ENCODE measurements at places on chromosomes 2 and 18. TPM values are rescaled to one million over a fixed set of nuclear protein-coding genes. Genes with fewer than 3 reads are reported as not detected.

GRCh38 chr2:185130685-185131084, 532.4 kb downstream of the ZNF804A start:
- no peak for DNase-seq

TUBA3D gene
- not detected for total RNA-seq

- DNase-seq, result no peak
Measured at GRCh38 chr2:56390644-56391043, 206.9 kb downstream of the CCDC85A start.

DNA sequence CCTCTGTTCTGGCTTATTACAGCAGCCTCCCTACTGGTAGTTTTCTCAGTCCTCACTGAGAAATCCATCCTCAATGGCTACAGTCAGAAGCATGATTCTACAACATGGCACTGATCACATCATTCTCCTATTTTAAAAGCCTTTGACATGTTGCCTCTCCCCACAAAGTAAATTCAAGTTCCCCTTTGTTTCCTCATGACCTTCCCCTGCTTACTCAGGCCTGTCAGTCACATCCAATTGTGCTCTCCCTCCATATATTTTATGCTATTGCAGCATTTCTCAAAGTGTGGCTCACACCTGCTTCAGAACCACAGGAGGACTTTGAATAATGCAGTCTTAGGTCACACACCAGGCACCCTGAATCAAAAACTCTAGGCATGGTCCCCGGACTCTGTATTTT, 124.6 kb downstream of the SPOPL start:
- DNase-seq, result no peak

GRCh38 chr2:229378386-229378785, 107.3 kb upstream of the PID1 start:
- DNase-seq, result no peak

- no peak for DNase-seq
Measured at GRCh38 chr2:165528691-165529090, 59.2 kb downstream of the CSRNP3 start.

DNA sequence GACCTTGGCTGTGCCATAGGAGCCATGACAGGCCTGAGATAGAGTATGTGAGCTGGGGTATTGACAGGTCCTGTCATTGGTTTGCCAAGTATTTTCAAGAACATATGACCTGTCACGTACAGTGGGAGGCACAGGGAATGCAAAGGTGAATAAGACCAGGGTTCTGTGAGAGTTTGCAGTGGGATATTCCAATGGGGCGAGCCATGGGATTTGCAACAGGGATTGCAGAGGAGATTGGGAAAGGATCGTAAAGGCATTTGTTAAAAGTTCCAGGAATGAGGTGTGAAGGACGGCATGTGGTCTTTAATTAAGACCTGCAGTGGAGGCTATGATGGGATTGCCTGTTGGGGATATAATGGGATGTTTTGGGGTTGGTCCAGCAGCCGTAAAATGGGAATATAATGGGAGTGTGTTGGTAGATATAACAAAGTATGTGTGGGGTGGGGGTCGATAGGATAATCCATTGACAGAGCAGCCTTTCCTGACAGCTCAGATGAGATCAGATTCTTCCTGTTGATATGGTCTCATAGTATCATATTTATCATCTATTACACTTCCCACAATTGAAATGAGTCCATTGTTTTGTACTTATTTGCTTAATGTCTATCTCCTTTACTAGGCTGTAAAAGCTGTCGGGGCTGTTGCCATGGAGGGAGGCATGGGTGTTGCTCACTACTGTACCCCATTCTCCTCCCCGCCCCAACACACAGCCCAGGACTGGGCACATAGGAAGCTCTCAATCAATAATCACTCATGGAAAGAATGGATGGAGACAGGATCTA, 38.1 kb downstream of the PKDCC start:
- DNase-seq, result no peak

- no peak for DNase-seq
Measured at GRCh38 chr2:54644236-54644635, 79.2 kb upstream of the EML6 start.

LIMS3 gene
- total RNA-seq, result 0.24 TPM

ALPI gene
- total RNA-seq, result not detected

DNA sequence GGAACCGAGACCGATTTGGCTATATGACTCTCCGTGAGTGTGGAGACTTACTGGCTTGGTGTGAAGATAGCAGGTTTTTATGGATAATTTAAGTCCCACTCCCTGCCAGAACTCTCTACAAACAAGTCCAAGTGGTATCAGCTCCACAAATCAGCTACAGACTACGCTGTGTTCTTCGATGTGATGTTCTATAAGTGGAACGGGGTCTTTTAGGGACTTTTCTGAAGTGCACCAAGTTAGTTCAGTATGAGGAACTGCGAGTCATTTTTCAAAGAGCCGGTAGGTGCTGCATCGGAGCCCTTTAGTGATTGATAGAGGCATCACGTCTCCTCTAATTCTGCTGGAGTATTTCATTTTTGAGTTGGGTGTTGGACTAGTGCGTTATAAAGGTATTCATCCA, 107.1 kb downstream of the TSHZ1 start:
- no peak for DNase-seq

MTA3 gene
- total RNA-seq, result 26.2 TPM

GRCh38 chr18:65946777-65947176, 196.0 kb downstream of the CDH7 start:
- no peak for DNase-seq

NFATC1 gene
- total RNA-seq, result 52.6 TPM

DNA sequence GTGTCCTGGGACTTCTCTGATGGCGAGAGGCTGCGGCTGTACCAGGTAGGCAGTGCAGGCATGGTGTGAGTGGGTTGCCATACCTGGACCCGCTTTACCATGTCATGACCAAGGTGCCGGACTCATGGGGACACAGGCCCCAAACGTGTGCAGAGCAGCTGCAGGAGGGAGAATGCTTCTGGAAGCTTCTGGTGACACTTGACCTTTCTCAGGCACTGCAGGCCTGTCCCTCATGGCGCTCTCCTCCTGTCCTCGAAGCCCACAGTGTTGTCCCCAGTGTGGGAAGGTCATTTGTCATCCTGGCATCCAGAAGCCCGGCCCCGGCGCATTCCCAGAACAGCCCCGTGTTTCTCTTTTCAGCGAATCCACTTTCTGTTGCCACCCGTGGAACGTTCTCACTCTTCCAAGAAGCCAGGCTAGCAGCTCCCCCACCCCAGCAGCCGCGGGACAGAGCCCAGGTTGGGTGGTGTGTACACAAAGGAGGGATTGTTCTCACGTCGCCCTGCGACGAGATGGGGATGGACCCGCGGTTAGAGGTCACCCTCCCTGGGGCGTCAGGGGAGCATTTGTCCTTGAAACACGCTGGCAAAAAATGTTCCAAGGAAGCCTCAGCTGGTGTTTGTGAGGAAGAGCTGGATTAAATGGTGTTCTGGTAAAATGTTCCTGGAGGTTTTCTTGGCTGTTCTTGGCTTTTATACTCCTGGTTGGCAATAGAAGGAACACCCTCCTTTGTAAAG, 43.7 kb downstream of the SH3BP4 start:
- no peak for DNase-seq

POTEC gene
- total RNA-seq, result not detected

- no peak for DNase-seq
Measured at GRCh38 chr2:70069049-70069448, 18.2 kb upstream of the PCBP1 start.

- no peak for DNase-seq
Measured at GRCh38 chr18:2412281-2412680, 159.0 kb downstream of the METTL4 start.

DNA sequence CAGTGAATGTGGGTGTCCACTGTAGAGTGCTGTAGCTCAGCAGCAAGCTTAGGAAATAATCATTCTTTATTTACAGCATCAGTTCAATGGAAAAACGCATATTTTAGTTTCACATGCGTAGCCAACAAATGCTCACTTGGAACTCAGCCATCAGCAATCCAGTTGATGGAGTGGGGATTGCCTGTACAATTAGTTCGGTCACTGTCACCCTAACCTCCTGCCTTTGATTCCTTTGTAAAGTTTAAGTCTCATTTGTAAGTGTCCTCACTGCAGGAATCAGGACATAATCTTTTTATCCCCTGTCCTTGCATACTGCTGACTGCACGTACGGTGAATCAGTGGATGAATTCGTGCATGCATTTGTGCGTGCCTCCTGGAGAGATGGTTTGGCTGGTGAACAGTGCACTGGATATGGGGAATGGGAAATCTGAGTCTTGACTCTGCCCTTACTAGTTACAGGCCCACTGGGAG, 55.9 kb downstream of the RAB31 start:
- DNase-seq, result no peak

- DNase-seq, result no peak
Measured at GRCh38 chr2:178450524-178450773, 526 bp downstream of the PRKRA start.

GRCh38 chr2:9208875-9209274, 2.3 kb downstream of the ASAP2 start:
- DNase-seq, result no peak

- no peak for DNase-seq
Measured at GRCh38 chr2:104468846-104469245, 385.1 kb upstream of the POU3F3 start.

AFF3 gene
- 228 TPM for total RNA-seq

- no peak for DNase-seq
Measured at GRCh38 chr2:112529757-112530156, 12.5 kb upstream of the POLR1B start.

DNA sequence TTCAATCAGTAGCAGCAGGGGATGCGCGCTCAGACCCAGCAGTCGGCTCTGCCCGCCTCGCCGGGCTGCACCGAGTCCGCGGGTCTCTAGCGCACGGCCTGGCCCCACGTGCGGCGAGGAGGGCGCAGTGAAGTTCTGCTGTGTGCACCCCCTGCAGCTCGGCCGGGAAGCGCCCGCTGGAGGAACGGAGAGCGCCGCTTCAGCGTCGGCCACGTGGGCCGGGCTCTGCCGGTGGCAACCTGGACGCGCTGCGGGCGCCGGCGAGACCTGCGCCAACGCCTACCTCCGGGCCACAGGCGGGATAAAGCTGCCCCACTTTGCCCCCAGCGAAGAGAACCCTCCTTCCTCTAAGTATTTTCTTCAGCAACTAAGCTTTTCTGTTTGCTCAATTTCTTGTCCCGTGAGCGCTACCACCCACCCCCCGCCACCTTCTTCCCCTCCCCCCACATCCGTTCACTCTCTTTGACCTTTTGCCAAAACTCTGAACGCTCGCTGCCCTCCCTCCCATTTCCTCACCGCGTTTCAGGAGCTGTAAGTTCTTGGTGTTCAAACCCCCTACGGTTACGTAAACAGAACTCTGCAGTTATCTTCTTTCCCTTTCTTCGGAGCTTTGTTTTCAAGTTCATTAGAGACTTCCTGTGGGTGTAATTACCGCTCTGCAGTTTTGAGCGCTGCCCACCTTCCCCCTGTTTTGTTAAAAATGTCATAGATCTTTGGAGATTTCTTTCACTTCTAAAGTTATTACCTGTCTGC, 42.6 kb upstream of the EDAR start:
- DNase-seq, result peak; percentile 29

FER1L5 gene
- not detected for total RNA-seq

- no peak for DNase-seq
Measured at GRCh38 chr2:109318150-109318948, 189.3 kb downstream of the SH3RF3 start.

GRCh38 chr2:3422161-3422779, 42.8 kb downstream of the TRAPPC12 start:
- no peak for DNase-seq

GRCh38 chr2:190972846-190973245, 41.1 kb downstream of the STAT1 start:
- DNase-seq, result no peak

GRCh38 chr2:168212167-168212566, 35.2 kb downstream of the STK39 start:
- DNase-seq, result no peak

PLCD4 gene
- total RNA-seq, result 1.0 TPM

GRCh38 chr2:119253114-119253702, 29.6 kb downstream of the STEAP3 start:
- DNase-seq, result no peak

DNA sequence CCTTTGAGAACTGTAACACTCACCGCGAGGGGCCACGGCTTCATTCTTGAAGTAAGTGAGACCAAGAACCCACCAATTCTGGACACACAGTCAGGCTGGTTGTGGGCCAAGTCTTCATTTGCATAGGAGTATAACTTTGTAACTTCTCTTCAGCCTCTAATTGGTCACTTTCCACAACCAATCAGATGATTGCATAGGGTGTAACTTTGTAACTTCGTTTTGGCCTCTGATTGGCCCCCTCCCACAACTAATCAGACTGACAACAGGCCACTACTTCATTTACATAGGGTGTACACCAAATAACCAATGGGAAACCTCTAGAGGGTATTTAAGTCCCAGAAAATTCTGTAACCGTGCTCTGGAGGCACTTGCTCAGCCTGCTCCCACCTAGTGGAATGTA, 77.5 kb upstream of the TCF4 start:
- no peak for DNase-seq

- DNase-seq, result no peak
Measured at GRCh38 chr2:237729681-237730475, 68.7 kb upstream of the RBM44 start.

GRCh38 chr2:13009027-13009642, 292.4 kb downstream of the TRIB2 start:
- no peak for DNase-seq

DNA sequence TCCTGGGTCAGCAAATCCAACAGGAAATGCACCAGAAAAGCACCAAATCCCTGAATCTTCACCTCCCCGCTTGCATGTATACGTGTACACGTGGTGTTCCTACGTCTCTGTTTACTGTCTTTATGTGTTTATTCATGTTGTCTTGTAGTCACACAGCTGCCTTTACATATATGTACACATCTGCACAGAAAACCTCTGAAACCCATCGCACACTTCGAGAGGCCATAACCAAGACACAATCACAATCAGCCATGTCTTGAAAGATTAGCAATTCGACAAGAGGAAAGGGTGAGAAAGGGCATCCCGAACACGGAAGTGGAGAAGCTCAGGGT, 98.1 kb downstream of the PLB1 start:
- no peak for DNase-seq

DNA sequence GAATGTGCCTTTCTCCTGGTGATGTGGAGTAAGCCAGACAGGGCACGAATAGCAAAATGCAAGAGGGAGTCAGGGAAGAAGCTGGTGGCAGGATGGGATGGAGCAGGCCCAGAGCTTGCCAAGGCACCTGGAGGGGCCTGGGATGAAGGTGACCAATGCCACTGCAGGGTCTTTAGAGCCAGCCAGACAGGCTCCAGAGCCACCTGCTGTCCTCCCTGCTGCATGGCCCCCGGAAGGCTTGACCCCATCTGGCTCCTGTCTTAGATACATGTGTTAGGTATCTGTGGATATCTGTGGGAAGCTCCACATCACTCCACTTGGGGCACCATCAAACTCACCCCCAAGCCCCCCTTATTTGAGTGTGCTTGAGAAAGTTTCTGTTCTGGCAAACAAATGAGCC, 99.9 kb upstream of the ATL2 start:
- no peak for DNase-seq

- no peak for DNase-seq
Measured at GRCh38 chr2:201126308-201127151, 10.6 kb downstream of the CFLAR start.

- DNase-seq, result no peak
Measured at GRCh38 chr2:85071096-85071495, 62.1 kb upstream of the TCF7L1 start.

TWIST2 gene
- total RNA-seq, result not detected

DSG4 gene
- not detected for total RNA-seq

All from activated B cell treated with CpG ODN at 0.5 μM for 24 hours (primary cell).